ENCODE measurements at places on chromosomes 1 and 21.
A peak's percentile ranks its signal among the peaks of the same experiment; 100 is the strongest.

DNA sequence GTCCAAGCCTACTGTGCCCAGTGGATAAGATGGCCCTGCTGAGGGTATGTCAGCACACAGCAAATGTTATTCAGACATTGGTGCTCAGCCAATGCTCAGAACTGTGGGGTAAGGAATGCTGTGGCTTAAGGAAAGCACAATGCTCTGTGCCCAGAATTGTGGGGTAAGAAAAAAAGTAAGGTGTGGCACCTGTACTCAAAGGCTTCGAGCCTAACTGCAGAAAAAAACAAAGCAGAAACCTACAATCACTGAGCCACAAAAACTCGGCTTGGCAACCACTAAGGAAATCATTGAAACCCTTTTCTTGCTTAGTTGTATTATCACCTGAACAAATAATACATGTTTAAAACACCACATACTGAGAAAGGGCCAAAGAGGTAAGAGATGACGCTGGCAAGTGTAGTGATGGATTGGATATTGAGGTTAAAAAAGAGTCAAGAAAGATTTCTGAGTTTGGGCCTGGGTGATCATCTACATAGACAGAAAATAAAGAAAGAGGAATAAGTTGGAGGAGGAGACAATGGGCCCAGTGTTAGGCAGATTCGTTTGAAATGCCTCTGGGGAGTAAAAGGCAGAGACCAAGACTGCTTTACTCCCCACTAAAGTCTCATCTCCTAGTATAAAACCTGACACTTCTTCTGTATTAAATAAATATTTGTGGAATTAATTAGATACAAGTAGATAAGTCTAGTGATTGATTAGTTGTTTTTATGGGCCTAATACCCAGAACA lies 25.9 kb upstream of the ATP1A1 start:
- DNase-seq: no peak

DNA sequence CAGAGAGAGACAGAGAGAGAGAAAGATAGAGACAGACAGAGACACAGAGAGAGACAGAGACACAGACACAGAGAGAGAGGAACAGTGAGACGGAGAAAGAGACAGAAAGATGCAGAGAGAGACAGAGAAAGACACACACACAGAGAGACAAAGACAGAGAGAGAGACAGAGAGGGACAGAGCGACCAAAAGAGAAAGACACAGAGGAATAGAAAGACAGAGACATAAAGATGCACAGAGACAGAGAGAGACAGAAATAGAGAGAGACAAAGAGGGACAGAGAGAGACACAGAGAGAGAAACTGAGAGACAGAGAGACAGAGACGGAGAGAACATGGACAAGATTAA lies 16.5 kb downstream of the WNT3A start:
- DNase-seq: no peak

- DNase-seq: no peak
Measured at GRCh38 chr1:167357305-167357704, 136.6 kb downstream of the POU2F1 start.

DNA sequence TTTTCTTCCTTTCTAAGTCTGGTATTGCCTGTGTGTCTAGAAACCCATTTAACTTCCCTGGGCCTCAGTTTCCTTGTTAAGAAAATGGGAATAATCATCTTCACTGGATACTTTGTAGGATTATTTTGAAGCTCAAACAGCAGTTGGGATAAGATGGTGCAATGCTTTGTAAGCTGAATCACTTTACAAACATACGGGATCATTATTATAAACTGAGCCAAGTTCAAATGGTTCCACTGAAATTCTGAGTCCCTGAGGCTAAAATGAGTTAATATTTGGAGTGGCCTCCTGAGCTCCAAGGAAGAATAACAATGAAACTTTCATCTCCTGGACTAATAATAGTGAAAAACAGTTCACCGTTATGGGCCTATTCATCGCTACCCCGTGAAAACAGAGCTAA lies 388.0 kb downstream of the PLPP3 start:
- DNase-seq: no peak

- no peak for DNase-seq
Measured at GRCh38 chr1:204706838-204707509, 21.4 kb upstream of the LRRN2 start.

DNA sequence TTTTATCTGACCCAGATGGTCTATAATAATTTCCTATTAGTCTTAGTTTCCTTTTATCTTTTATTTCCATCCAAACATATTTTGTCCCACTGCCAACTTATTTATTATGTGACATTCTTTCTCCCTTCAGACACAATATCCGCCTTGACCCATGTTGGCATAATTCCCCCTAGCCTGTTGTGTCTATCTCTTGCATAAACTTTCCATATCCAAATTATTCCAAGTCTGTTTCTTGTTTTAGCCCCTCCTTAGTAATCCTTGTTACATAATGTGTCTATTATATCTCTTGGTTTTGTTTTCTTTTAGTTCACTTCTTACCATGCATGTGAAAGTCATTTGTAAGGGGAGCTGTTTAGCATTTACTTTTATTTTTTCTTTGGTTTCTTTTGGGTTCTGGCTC lies 81.6 kb upstream of the CACHD1 start:
- no peak for DNase-seq

DNA sequence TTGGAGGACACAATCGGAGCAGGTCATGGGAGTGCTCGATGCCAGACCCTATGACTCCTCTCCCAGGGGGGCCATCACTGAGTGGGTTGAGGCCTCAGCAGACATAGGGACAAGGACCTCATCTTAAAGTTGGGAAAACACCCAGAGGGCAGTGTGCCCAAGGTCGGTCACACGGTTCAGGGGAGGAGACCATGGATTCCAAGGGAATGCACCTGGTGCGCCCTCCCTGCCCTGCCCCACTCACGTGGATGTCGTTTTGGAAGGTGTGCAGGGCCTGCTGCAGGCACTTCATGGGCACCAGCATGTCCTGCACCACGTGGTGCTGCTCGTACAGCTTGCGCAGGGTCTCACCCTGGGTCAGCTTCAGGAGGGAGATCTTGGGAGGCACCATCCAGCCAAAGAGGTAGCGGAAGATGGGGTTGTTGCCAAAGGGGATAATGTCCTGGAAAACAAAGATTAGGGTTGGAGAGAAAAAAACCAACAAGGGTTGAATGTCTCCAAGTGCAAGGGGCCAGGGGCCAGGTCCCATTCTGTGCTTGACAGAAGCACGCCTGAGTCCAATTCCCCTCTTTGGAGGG lies 33.1 kb downstream of the DHCR24 start:
- no peak for DNase-seq

DNA sequence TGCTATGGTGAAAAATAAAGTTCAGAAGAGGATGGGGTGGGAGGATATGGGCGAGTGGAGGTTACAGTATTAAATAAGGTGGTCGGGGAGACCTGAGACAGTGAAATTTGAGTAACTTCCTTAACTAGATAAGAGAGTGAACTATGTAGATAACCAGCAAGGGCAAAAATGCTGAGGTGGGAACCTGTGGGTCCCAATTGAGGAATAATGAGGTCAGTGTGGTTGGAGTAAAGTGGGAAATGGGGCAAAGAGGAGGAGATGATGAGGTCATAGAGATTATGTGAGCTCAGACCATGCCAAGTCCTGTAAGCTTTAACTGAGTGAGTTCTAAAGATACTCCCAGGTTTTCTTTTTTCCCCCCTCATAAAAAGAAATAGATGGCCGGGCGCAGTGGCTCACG lies 614.6 kb upstream of the PLXNA2 start:
- DNase-seq: no peak

- no peak for DNase-seq
Measured at GRCh38 chr1:60227601-60228000, 154.0 kb upstream of the C1orf87 start.

- DNase-seq: no peak
Measured at GRCh38 chr21:26835027-26835713, 10.0 kb downstream of the ADAMTS1 start.

GRCh38 chr1:96080925-96081324 lies 640.7 kb upstream of the PTBP2 start:
- DNase-seq: no peak

- DNase-seq: no peak
Measured at GRCh38 chr1:155018617-155019348, 14.8 kb downstream of the DCST2 start.

- DNase-seq: no peak
Measured at GRCh38 chr1:10457875-10458274, 8.0 kb downstream of the CORT start.

DNA sequence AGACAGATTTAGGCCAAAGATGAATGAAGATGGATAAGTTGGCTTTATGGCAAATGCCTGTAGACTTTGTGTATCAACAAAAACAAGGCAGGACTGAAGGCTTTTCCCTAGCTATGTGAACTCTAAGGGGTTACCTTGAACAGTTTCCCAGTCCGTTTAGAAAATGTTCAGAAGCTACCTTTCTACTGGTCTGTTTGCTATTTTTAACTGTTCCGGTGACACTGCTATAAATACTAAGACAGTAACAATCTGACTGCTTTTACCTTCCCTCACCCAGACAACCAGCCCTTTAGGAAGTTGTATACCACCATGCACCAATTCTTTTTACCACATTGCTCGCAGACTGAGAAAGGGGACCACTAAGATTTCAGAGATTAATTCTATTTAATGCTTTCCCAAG lies 102.2 kb downstream of the PHTF1 start:
- no peak for DNase-seq

DNA sequence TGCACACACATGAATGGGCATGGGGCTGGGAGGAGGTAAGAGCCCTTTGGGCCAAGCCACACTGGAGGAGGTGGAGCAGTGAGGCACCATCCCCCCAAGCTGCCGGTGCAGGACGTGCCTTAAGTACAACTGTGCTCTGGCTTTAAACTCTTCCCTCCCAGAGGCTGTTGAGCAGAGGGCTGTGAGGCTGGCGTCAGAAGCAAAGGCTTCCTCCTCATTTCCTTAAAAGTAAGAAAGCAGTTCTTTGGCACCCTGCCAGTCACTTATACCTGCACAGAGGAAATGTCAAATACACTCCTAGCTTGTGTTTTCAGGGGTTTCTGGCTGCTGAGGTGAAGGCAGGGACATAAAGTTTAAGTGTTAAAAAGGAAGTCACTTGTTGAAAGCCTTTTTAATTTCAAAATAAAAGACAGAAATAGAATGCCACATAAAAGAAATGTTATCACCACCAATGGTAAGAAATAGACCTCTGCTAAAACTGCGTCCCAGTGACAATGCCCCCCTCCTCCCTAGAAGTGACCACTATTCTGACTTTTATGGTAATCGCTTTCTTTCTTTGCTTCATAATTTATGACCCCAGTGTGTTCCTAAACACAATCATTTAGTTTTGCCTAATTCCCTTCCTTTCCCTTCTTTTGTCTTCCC lies 33.0 kb downstream of the LAMC2 start:
- peak; percentile 20 for DNase-seq

DNA sequence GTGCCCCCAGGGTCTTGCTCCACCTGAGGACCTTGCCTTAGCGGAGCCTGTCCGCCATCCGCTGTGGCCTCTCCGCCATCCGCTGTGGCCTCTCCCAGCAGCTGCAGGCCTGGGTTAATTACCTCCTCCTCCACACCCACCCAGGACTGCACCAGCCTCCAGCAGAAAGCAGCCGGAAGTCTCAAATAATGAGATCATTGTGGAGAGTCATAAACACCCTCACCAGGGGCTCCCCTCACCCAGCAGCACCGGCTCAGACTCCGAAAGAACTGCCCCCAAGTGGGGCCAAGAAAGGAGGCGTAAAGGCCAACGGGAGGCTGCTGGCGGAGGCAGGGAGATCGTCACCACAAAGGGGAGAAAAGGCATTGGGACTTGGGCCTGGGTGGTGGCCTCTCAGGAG lies 10.7 kb upstream of the GPR153 start:
- no peak for DNase-seq

DNA sequence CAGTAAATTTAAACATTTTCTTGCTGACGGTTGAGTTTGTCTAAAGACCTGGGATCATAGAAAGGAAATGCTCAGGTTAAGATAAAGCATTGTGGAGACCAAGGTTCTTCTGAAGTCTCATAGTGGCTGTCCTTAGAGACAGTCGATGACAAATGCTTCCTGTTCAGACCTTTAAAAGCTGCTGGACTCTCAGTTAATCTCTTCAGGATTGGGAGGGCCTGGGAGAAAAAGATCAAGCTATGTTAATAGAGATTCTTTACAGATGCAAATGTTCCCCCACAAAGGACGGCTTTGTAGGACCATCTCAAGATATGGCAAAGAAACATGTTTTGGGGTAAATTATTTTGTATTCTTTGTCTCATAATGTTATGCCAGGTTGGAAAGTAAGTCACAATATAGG lies 124.7 kb upstream of the COL6A1 start:
- DNase-seq: no peak

DNA sequence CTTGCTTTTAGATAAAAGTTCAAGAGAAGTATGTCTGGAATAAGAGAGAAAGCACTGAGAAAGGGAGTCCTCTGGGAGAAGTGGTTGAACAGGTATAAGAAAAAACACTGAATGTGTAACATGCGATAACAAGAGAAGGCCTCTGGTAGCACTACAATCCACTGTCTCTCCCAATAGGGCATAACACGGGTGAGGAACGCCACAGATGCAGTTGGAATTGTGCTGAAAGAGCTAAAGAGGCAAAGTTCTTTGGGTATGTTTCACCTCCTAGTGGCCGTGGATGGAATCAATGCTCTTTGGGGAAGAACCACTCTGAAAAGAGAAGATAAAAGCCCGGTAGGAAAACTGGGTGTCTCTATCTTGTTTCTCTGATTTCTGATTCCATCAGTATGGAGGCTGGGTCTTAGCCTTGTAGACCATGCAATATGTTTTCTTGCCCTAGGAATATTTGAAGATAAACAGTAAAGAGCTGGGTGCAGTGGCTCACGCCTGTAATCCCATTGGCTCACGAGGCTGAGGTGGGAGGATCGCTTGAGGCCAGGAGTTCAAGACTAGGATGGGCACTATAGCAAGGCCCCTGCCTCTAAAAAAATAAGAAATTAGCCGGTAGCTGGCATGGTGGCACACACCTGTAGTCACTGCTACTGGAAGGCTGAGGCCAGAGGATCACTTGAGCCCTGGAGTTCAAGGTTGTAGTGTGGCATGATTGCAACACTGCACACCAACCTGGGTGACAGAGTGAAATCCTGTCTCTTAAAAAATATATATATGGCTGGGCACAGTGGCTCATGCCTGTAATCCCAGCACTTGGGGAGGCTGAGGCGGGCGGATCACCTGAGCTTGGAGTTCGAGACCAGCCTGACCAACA lies 40.4 kb downstream of the DAP3 start:
- peak; percentile 5 for DNase-seq

- DNase-seq: no peak
Measured at GRCh38 chr1:43776043-43776761, 68.9 kb downstream of the ST3GAL3 start.

- DNase-seq: no peak
Measured at GRCh38 chr1:199307496-199308264, 668.8 kb downstream of the PTPRC start.
